ENCODE measurements at places on chromosomes 11 and 22. TPM values are rescaled to one million over a fixed set of nuclear protein-coding genes. Genes with fewer than 3 reads are reported as not detected.
A peak's percentile ranks its signal among the peaks of the same experiment; 100 is the strongest.

Gene VSIG2
- not detected for total RNA-seq

Gene DDIAS
- 3.2 TPM for total RNA-seq

Gene SYT8
- total RNA-seq: not detected

Gene OR4D5
- not detected for total RNA-seq

Gene ASPHD2
- total RNA-seq: 16.3 TPM

Gene FIBP
- 144 TPM for total RNA-seq

Gene UEVLD
- total RNA-seq: 43.5 TPM

Gene CRYBB2
- not detected for total RNA-seq

Gene C11orf24
- total RNA-seq: 27.5 TPM

Gene HTR3B
- total RNA-seq: not detected

DNA sequence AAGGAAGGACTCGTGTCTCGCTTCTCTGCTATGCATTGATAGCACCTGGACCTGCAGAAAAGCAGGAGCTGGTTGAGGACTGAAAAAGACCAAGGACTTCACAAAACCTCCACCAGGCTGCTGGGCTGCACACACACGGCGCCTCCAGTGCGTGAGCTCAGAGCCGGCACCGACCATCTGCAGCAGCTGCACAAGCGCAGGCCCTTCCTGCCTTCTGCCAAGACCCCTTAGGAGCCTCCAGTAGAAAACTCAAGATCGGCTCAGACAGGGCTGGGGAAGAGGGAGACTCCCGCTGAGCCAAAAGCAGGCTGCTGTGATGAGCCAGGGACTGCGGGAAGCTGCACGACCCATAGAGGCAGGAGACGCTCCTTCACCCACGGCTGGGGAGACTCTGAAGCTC lies 70.9 kb downstream of the PHF21B start:
- DNase-seq: no peak

DNA sequence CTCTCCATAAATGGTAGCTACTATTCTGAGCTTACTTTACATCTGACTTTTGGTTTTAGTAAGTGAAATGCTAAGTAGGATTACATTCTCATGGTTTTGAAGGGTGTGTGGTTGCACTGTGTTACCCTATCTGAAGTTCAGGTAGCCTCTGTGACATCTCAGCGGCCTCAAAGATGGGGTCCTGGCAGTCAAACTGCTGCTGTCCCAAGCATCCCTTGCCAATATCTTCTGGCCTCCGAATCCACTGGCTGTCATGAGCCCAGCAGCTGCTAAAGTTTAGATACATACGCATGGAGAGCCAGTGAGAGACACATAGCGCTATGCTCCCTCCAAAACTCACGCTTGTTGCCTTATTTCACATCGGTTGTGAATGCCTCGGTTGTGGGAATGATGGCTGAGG lies 34.9 kb downstream of the UBASH3B start:
- no peak for DNase-seq

DNA sequence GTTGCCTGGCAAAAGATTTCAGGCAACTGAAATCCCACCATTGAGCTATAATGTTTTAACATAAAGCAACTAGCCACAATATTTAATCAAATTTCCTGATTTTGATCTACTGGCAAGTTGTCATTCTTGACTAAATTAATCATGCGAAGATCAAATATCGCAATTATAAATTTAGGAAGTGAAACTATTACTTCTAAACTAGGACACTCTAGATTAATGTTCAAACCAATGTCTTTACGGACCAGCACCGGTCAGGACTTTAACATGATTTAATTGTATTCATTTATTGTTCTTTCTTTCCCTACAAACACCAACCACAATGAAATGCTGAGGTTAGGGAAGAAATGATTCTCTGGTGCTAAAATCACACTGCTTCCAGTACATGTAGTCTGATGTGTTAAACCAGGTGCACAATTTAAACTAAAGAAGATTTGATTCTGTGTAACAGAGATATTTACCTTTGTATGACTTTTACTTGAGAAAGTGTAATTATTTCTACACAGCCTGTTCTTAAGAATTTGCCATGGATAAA lies 14.9 kb downstream of the GAS2 start:
- no peak for DNase-seq

DNA sequence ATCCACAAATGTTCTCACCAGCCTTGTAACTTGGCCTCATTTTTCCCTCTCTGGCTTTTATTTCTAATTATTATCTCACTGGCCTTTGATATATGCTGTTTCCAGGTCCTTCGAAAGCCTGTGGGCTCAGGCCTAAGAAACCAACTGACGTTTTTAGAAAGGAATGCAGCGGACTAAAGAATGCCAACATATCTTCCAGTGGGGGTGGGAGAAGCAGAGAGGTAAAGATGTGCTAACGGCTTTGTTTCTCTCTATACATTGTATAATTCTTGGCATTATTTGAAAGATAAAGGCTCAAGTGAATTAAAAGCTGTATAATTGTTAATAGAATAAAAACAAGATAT lies 28.2 kb downstream of the OR6Q1 start:
- no peak for DNase-seq

DNA sequence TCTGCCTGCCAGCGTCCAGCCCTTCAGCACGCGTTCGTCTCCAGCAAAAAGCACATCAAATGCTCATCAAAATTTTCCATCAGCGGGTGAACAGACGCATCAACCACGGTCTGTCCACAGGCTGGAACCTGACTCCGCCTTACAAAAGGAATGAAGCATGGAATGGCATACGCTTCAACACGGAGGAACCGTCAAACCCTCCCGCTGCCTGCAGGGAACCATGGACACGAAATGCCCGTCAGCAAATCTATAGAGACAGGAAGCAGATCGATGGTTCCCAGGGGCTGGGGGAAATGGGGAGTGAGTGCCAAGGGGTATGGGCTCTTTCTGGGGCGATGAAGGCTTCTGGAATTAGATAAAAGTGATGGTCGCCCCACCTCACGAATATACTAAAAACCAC lies 16.2 kb downstream of the TSSC4 start:
- DNase-seq: no peak

DNA sequence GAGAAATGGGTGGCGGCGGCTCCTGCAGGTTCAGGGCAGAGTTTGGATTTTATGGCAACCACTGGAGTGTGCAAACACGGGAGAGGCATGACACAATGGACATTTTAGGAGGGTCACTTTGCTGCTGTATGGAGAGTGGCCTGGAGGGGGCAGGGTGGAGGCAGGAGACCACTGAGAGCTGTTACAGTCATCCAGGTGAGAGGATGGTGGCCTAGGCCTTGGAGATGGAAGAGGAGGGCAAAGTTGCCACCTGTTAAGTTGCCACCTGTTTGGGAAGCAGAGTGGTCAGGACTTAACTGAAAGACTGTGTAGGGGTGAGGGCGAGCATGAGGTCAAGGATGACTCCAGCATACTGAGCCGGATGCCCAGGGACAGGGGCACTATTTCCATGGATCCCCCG lies 2.3 kb upstream of the RAD9A start:
- no peak for DNase-seq

DNA sequence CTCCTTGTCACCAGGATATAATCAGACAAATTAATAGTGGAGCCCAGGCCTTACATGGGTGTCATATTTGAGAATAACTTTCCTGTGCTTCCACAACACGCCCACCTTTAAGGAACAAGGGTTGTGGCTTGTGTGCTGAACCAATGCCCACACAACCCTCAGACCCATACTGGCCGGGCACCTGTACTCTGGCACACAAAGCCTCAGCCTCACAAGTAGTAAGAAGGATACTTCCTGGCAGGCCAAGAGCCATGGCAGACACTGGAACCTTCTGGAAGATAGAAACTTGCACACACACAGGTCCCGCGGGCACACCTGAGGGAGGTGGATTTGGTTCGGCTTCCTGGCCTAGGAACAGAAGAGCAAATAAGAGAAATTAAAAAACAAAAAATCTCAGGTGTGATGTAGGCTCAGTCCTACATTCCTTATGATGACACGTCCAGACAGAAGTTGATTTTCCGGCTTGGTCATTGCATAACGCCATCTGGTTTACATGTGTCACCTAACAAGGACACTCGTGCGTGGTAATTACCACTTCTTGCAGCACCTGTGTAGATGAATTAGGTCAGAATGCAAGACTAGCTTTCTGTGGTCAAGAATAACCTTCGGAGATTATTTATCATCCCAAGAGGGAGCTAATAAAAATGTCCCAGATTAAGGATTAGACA lies 5.8 kb upstream of the BRD1 start:
- no peak for DNase-seq

- DNase-seq: no peak
Measured at GRCh38 chr11:63641727-63642126, 27.5 kb upstream of the PLAAT3 start.

GRCh38 chr11:2178906-2179494 lies 7.4 kb upstream of the TH start:
- peak; percentile 85 for DNase-seq

DNA sequence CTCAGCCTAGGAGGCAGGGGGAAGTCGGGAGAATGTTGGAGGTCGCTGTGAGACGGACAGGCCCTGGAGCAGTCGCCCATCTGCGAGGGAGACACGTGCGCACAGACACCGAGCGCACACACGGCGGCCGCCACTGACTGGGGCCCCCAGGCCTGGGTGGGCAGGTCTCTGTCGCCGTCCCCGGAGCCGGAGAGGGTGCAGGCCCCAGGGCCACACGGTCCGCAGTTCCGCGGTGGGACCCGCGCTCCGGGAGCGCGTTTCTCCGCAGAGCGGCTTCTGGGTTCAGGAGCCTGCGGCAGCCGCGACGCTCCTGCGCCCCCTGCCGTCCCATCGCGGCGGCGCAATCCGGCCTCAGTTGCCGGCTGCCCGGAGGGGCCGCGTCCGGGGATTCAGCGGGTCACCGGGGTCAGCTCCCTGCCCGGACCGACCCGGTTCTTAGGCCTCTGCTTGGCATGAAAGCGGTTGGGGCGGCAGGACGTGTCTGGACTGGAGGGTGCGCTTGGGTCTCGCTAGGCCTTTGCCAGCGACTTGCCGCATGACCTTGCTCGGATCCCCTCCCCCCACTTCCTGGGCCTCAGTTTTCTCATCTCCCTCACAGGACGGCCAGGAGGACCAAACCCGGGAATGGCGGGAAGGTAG lies 31.2 kb downstream of the PDE2A start:
- DNase-seq: no peak

GRCh38 chr11:34749666-34750659 lies 129.1 kb downstream of the EHF start:
- peak; percentile 28 for DNase-seq

- no peak for DNase-seq
Measured at GRCh38 chr11:59368238-59369022, 9.7 kb downstream of the OR5AN1 start.

DNA sequence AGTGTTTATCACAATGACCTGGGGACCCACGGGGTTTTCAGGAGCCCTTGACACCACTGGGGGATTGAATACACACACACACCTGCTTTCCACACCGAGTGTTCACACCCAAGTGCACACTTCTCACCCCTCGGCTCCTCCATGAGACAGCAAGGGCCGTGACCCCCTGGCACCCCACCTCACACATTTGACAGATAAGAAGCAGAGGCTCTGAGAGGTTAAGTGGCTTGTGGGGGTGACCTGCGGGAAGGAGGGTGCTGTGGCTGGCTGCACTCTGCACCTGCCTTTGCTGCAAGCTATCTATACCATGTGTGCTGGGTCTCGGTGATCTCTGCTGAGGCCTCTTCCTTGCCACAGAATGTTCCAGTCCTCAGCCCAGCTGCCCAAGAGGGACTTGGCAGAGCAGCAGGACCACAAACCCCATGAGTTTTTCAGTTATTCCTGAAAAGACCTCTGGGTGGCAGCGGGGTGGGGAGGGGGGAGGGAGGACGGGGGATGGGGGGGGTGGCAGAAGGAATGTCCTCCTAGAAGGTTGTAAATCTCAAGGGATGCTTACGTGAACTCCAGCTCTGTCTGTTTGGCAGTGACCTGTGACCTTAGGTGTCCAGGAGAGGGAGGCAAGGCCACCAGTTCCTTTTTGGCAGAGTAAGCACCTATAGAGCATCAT lies 47.9 kb upstream of the RFPL3 start:
- no peak for DNase-seq

DNA sequence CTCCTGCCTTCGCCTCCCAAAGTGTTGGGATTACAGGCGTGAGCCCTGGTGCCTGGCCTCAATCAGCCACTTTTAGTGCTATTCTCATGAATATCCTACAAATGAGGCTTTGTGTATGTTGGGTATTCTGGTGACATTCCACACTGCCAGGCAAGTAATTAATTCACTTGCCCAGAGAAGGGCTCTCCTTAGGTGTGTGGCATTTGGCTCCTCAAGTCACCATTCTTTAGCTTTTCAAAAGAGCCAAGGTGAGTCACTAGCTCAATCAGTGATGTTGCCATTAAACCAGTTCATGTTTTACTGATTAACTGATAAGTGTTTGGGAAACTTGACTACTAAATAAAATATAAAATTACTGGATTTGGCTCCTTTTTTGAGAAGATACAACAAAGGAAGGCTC lies 52.2 kb downstream of the SLC25A17 start:
- DNase-seq: peak; percentile 16

DNA sequence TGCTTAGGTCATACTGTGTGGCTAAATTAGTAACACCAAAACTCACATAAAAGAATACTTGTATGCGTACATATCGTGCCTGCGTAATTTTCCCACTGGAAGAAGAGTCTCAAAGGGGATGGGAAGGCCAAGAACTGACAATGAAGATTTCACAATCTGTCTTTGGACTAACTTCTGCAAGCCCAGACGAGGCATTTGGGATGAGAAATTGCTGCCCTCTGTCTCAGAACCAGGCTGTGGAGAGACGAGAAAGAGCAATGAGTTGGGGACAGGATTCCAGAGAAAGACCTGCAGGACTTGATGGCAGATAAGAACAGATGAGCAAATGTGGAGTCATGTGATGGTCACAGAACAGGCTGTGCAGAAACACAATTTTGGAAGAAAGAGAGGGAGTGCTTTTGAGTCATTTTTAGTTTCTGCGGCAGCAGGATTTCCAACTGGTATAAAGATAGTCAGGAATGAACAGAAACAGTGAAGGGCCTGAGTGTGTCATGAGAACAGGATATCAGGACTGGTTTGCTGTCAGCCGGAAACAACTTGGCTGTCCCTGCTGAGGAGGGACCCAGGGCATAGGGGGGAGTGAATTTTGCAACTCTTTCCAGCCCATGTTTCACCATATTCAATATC lies 82.7 kb upstream of the CTSC start:
- no peak for DNase-seq

GRCh38 chr11:35045236-35045820 lies 93.6 kb upstream of the CD44 start:
- DNase-seq: no peak

DNA sequence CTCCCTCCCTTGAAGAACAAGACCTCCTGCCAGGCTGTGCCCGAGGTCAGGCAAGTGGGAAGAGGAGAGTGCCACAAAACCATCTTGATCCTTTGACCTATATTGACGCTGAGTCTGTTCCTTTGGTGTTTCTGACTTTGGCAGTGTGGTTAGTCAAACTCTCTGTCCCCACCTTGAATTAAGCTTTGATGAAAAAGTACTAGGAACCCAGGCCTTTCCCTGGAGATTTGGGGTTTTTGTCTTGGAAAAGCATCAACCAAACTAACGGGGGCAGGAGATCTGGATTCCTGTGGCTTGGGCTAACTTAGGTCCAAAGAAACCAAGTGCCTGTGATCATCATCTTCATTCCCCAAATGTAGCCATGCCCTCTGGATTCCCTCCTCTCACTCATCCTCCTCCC lies 40.4 kb downstream of the ARFGAP2 start:
- no peak for DNase-seq

GRCh38 chr11:93747122-93747521 lies 5.7 kb downstream of the C11orf54 start:
- no peak for DNase-seq
